Forelimb muscle (tissue), 1 donor: ENCODE measurements at places on chromosomes 4 and X. TPM values are rescaled to one million over a fixed set of nuclear protein-coding genes. Genes with fewer than 3 reads are reported as not detected.

TRO gene
- polyA plus RNA-seq = 128 TPM

KLB gene
- polyA plus RNA-seq = 0.09 TPM

SMIM10 gene
- polyA plus RNA-seq = 12.7 TPM

SSX4 gene
- not detected for polyA plus RNA-seq

EMCN gene
- 28.4 TPM for polyA plus RNA-seq

BRS3 gene
- not detected for polyA plus RNA-seq

CHRDL1 gene
- polyA plus RNA-seq = 9.2 TPM

IQSEC2 gene
- 19.9 TPM for polyA plus RNA-seq

MAML3 gene
- polyA plus RNA-seq = 3.9 TPM
